WTC11 (cell line): ENCODE measurements at places on chromosomes 4 and X. TPM values are rescaled to one million over a fixed set of nuclear protein-coding genes. Genes with fewer than 3 reads are reported as not detected.

- peaks cover 14% of the 10 kb centered on the region for H3K36me3 ChIP-seq
- no peak for DNase-seq
- H3K27ac ChIP-seq, result peak overlapping the region; percentile 79; the same call in 1 of the 2 replicates
These were observed 128.1 kb downstream of the KDM6A start for GRCh38 chrX:45001048-45001447.

DNA sequence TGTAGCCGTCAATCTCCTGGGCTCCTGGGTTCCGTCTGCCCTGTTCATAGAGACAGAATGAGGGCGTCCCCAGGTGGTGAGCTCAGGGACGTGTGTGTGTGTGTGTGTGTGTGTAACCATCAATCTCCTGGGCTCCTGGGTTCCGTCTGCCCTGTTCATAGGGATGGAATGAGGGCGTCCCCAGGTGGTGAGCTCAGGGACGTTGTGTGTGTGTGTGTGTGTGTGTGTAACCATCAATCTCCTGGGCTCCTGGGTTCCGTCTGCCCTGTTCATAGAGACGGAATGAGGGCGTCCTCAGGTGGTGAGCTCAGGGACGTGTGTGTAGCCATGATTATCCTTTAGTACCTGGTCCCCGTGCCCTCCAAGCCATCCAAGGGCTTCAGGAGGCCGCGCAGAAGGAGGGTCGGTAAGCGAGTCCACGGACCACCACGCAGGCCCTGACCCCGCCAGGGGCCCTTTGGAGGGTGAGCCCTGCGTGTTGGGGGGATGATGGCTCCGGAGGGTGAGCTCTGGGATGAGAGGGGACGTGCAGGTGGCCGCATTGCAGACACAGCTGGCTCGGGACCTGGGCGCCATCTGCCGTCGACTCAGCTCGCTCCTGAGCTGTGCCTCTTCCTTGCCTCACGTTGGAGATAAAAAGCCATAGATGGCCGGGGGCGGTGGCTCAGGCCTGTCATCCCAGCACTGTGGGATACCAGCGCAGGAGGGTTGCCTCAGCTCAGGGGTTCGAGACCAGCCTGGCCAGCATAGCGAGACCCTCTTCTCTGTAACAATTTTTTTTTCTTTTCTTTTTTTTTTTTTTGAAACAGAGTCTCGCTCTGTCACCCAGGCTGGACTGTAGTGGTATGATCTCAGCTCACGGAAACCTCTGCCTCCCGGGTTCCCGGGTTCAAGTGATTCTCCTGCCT lies 5.4 kb upstream of the GTPBP6 start:
- H3K27me3 ChIP-seq, result 0 out of 2 replicates have a peak, but pooled peaks cover 7% of the 10 kb centered on the region
- peaks cover 16% of the 10 kb centered on the region for H3K4me1 ChIP-seq
- peak overlapping the region; percentile 49 for H3K4me3 ChIP-seq
- H3K36me3 ChIP-seq, result no peaks in the 10 kb centered on the region

DNA sequence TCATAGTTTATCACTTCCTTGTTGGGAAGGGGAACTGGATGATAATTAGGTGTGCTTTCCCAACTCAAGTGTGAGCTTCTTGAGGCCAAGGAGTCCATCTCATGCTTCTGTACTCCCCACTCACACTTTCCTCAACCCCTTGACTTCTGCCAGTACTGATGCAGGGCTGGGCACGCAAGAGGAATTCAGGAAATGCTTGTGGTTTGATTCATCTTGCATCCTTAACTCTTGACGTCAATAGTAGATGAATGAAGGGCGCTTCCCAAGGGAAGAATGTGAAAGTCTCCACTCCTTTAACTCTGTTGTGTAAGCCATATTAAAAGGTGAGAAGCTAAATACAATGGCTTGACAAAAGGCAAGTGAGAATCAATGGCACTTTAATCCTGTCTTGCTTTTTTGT lies 101.8 kb downstream of the AGTR2 start:
- DNase-seq, result no peak
- peaks cover 5% of the 10 kb centered on the region; the same call in 1 of the 2 replicates for H3K27me3 ChIP-seq
- peaks cover 6% of the 10 kb centered on the region for H3K4me1 ChIP-seq
- no peak overlapping the region for H3K27ac ChIP-seq

GRCh38 chrX:40011322-40012038 lies 86.3 kb downstream of the BCOR start:
- peaks cover 73% of the 10 kb centered on the region for H3K27me3 ChIP-seq
- H3K4me1 ChIP-seq, result peaks cover 43% of the 10 kb centered on the region
- peak overlapping the region; percentile 81 for H3K4me3 ChIP-seq
- no peaks in the 10 kb centered on the region for H3K36me3 ChIP-seq
- DNase-seq, result no peak

DNA sequence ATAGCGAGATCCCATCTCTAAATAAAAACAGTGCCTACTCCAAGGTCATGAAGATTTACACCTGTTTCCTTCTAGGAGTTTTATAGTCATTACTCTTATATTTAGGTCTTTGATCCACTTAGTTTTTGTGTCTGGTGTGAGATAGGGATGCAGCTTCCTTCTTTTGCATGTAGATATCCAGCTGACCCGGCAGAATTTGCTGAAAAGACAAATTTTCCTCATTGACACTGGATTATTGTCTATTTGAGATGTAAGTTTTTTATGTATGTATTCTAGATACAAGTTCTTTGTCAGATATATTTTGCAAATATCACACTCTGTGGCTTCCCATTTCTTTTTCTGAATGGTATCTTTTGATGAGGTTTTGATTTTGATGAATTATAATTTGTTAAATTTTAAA lies 85.4 kb downstream of the RFC1 start:
- H3K27me3 ChIP-seq, result no peaks in the 10 kb centered on the region
- no peaks in the 10 kb centered on the region for H3K4me1 ChIP-seq
- no peak for DNase-seq
- peaks cover 12% of the 10 kb centered on the region; the same call in 1 of the 2 replicates for H3K36me3 ChIP-seq

- H3K4me3 ChIP-seq, result no peak overlapping the region
- H3K4me1 ChIP-seq, result peaks cover 6% of the 10 kb centered on the region
- H3K27me3 ChIP-seq, result no peaks in the 10 kb centered on the region; the same call in 1 of the 2 replicates
- DNase-seq, result no peak
These were observed 6.1 kb upstream of the SH3D19 start for GRCh38 chr4:151331276-151332042.

DNA sequence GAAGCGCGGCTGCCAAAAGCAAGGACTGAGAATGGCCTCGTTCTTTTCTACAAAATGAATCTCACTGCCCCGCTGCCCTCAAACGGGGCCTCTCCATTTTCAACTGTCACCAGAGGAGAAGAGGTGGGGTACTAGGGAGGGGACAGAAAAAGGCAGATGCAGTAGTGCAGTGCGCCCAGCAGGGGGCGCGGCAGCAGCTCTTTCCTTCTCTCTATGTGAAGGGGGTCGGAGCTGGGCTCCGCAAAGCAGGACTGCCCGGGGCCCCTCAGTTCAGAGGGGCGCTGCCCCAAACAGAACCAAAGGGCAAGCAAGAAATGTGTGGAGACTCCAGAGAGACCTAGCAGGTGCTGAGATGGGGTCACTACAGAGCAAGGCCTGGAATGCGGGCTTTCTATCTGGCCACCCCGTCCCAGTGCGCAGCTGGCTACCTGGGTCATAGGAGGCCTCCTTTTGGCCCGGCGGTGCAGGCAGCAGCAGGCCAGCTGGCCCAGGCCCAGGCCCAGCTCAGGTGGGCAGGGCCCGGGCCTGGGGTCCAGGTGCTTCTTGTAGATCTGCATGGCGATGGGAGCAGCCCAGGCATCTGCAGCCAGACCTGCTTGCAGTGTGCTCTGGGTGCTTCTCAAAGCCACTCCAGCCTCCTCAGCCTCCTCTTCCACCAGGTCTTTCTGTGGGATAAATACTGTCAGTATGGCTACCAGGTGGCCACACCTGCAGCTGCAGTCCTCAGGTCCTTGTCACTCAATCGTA lies 5.9 kb downstream of the IRAK1 start:
- H3K27ac ChIP-seq, result no peak overlapping the region
- H3K27me3 ChIP-seq, result no peaks in the 10 kb centered on the region
- no peak overlapping the region for H3K4me3 ChIP-seq

SEL1L3 gene
- 31.5 to 36.3 TPM (median 35.1 TPM) in 3 replicates for total RNA-seq

- no peak for DNase-seq
- H3K4me3 ChIP-seq, result no peak overlapping the region
- H3K4me1 ChIP-seq, result no peaks in the 10 kb centered on the region; the same call in 1 of the 2 replicates
- no peak overlapping the region for H3K27ac ChIP-seq
- H3K27me3 ChIP-seq, result no peaks in the 10 kb centered on the region
These were observed 5.3 kb upstream of the OTC start for GRCh38 chrX:38347136-38347535.

CCDC160 gene
- total RNA-seq, result 1.7 to 1.9 TPM (median 1.8 TPM) in 3 replicates

MCF2 gene
- 0.48 to 1.0 TPM (median 0.64 TPM) in 3 replicates for total RNA-seq

DNA sequence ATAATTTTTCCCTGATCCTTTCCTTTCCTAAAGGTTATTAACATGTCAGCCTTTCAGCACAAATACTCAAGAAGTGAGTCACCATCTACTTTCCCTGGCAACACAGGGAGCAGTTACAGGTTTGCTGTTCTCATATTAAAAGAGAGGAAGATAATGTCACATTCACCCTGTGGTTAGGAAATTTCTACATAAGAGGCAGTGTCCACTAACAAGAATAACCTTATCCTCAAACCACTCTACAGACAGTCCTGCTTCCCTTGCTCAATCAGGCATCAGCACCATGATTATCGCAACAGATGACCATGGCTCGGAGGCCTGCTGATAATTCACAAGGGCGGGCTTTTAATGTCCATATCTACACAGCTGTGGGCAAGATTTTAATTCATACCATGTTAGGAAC lies 30.9 kb downstream of the RNF150 start:
- no peaks in the 10 kb centered on the region for H3K36me3 ChIP-seq
- H3K4me3 ChIP-seq, result no peak overlapping the region
- H3K4me1 ChIP-seq, result no peaks in the 10 kb centered on the region
- no peak for DNase-seq

DNA sequence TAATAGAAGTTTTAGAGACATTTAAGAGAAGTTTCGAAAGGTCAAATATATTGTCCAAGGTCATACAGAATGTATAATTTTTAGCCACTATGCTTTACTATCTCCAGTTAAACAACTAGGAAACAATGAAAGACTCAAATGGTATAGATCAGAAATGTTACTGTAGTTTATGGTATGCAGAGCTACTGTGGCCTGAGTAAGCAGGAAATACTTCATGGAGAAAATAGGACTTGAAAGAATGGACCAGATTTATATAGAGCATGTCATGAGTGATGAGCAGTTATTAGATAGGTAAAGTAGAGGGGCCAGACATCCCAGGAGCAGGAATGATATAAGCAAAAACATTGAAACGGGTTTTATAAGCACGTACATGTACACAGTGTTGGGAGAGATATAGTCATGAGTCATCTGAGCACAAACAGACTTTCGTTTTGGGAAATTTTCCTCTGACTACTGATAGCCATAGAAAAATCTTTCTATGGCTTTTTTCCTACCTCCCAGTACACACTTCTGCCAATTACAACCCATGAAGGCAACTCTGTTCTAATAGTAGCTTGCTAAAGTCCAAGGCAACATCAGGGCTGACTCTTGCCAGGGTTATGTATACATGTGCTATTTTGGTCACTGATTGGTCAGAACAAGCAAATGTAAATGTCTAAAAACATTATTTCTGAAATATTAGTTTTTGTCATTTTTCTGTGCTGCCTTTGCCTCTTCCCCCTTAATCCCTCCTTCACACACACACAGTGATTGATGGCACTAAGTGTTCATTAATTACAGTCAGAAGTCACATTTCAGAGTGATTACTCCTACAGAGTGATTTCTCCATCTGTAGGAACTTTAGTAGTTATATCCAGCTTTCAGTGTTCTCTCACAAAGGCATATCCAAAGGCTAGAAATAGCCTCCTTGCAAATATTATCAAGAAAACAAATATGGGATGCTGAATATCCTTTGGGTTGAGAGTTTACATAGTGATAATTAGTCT lies 198.7 kb downstream of the ENOX2 start:
- DNase-seq, result no peak
- no peak overlapping the region for H3K27ac ChIP-seq
- H3K4me1 ChIP-seq, result peaks cover 6% of the 10 kb centered on the region
- H3K4me3 ChIP-seq, result no peak overlapping the region
- no peaks in the 10 kb centered on the region for H3K36me3 ChIP-seq

UGT2B11 gene
- total RNA-seq, result not detected in 3 replicates

DNA sequence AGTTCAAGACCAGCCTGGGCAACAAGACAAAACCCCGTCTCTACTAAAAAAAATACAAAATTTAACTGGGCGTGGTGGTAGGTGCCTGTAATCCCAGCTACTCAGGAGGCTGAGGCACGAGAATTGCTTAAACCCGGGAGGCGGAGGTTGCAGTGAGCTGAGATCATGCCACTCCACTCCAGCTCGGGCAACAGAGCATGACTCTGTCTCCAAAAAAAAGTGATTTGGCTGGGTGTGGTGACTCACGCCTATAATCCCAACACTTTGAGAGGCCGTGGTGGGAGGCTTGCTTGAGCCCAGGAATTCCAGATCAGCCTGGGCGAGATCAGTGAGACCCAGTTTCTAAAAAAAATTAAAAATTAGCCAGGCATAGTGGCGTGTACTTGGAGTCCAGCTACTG lies 4.1 kb downstream of the OPHN1 start:
- H3K4me1 ChIP-seq, result peaks cover 12% of the 10 kb centered on the region
- DNase-seq, result no peak
- H3K36me3 ChIP-seq, result no peaks in the 10 kb centered on the region; the same call in 1 of the 2 replicates
- no peak overlapping the region for H3K27ac ChIP-seq
- H3K4me3 ChIP-seq, result no peak overlapping the region

DNA sequence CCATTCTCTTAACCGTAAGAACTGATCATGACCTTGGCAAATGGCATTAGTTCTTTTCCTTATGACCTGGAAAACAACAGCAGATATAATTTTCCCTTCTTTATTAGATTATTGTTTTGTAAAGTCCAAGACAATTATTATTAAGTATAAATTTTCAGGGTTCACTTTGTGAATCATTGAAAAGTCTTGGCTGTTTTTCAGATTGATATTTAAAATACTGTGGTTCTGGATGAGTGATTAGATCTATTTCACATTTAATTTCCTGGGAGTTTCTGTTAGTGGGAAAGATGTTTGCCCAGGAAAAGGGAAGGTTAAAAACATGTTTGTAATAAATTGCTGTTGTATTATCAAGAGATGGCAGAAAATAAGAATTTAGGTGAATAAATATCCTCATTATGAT lies 194.9 kb downstream of the TLL1 start:
- H3K4me1 ChIP-seq, result no peaks in the 10 kb centered on the region
- no peaks in the 10 kb centered on the region for H3K27me3 ChIP-seq
- DNase-seq, result no peak
- no peaks in the 10 kb centered on the region for H3K36me3 ChIP-seq

GRCh38 chrX:8748855-8749254 lies 16.9 kb upstream of the ANOS1 start:
- H3K4me3 ChIP-seq, result no peak overlapping the region
- no peaks in the 10 kb centered on the region for H3K36me3 ChIP-seq
- H3K27ac ChIP-seq, result no peak overlapping the region
- no peaks in the 10 kb centered on the region; the same call in 1 of the 2 replicates for H3K27me3 ChIP-seq
- H3K4me1 ChIP-seq, result peaks cover 4% of the 10 kb centered on the region

TMPRSS11D gene
- total RNA-seq, result not detected in 3 replicates

DNA sequence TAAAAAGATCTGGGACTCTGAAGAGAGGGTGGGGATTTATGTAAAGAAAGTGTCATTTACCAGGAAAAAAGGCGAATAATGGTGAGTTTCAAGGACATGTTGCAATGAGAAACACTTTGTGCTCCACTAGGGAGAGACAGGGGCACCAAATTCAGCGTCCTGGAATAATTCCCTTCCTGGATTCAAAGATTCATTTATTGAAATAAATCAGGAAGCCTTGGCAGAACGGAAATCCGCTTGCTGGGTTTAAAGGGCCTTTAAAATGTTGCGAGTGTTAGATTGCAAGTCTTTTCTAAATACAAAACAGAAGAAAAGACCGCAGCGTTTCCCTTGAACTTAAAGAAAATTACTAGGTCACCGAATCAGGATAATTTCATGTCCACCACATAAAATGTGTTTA lies 3.8 kb upstream of the ZIC3 start:
- H3K36me3 ChIP-seq, result no peaks in the 10 kb centered on the region
- peak overlapping the region; percentile 86 for H3K4me3 ChIP-seq
- DNase-seq, result no peak
- no peak overlapping the region for H3K27ac ChIP-seq
